ENCODE measurements at places on chromosomes 6 and 20. TPM values are rescaled to one million over a fixed set of nuclear protein-coding genes. Genes with fewer than 3 reads are reported as not detected.

DNA sequence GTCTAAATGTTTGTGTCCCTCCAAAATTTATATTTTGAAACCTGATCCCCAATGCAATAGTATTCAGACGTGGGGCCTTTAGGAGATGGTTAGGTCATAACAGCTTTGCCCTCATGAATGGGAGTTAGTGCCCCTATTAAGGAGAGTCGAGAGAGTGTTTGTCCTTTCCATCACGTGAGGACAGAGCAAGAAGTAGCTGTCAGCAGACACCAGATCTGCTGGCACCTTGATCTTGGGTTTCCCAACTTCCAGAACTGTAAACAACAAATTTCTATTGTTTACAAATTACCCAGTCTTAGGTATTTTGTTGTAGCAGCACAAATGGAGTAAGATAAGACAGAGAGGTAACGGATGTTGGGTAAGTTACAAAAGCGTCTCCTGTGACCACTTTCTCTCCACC is 46.6 kb downstream of the FAM50B start:
- no peak for DNase-seq

DNA sequence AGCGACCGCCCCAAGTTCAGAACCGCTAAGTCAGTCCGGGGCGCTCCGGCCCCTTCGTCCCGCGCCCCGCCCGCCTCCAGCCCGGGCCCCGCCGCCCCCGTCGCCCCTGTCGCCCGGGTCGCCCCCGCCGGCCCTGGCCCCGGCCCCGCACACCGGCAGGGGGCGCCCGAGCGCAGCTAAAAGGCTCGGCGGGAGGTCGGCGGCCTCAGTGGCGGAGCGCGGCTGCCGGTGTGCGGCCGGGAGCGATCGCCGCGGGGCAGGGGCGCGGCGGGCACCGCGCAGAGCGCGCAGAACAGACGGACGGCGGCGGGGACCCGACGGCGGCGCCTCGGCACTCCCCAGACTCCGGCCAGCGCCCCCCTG is at the start of gene FNDC1:
TSS of gene FNDC1 (plus strand) at position 208 of the 363 bp plus-strand sequence. CDS start 197 bp downstream, outside the sequence.
- DNase-seq: peak; percentile 31

- no peak for DNase-seq
Measured at GRCh38 chr6:333379-334002, 41.2 kb downstream of the DUSP22 start.

The ZKSCAN8 gene
- 20.8 TPM for total RNA-seq

GRCh38 chr6:120214088-120214499 is 864.5 kb upstream of the MAN1A1 start:
- DNase-seq: no peak

- no peak for DNase-seq
Measured at GRCh38 chr6:38068854-38069590, 249.5 kb downstream of the ZFAND3 start.

The FHL5 gene
- total RNA-seq: not detected

DNA sequence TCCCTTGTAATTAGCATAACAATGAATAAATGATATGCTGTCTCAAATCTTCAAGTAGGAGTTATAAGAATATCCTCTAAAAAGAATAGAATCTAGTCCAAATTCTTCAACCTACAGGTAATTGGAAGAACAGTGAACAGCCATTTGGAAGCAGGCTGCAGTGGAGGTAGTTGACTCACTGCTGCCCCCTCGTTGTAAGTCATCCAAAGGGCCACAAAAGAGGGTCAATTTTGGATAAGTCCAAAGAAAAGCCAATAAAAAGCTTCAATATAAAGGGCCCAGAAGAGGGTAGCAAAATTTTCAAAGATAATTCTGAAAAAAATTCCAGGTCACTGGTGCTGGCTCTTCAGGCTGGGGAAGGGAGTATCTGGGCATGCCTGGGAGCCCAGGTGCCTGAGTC is 60.8 kb upstream of the SSTR4 start:
- DNase-seq: no peak

The MYLK4 gene
- total RNA-seq: 0.23 TPM

DNA sequence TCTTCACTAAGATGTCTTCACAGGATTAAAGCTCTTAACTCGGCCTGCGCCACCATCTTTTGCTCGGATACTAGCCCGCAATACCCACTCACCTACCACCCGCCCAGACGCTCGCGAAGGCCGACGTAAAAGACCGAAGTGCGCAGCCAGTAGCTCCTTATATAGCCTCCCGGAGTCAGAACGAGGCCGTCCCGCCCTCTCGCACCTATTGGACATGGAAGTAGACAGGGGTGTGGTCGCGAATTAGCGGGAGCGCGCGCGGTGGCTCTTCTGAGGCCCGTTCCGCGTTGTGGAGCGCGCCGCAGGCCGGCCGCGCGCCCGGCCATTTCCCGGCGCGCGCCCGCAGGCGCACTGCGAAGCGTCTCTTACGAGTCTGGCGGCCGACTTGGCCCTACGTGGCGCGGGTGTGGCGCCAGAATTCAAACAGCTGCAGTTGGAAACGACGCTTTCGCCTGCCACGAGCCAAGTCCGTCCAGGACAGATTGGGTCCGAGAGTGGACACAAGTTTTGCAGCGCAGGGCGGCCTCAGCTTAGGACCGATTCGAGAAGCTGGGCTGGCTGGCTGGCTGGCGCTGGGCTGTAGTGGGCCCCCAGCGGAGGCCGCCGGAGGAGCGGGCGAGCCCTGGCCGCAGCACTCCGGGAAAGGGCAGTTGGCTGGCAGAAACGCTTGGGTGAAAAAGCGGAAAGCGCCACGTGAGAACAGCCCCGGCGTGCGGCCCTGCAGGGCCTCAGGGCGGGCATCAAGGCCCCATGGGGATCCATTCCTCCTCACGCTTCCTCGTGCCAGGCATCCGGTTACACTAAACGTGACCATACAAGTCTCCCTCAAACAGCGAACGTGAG is 36.1 kb upstream of the SYNCRIP start:
- DNase-seq: peak; percentile 98

DNA sequence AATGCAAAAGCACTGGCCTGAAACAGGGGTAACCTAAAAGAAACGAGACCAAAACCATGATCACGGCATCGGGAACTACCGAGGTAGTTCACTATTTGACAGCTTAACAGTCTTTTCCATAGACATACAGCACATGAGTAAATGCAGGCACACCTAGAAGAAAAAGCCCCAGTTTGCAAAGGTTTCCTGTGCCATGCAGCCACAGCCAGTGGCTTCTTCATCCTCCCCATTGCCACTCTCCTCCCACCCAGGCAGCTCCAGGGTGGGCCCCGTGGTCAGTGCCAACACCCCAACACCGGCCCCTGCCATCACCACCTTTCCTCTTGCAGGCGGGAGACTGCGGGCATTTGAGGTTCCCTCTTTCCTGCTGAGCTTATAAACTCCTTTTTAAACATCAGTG is 115.4 kb downstream of the SLC23A2 start:
- DNase-seq: no peak

Measured in activated T-helper 2 cell treated with anti-CD3 and anti-CD28 coated beads, Interferon-gamma antibody, Interleukin-2, Interleukin-4, amounts not matched to agents 10 μg/mL and 5 μg/mL and 100 μg/mL, durations not matched to agents 14 hours and 24 hours and 36 hours (primary cell).